ENCODE measurements at places on chromosomes 11 and 22.

DNA sequence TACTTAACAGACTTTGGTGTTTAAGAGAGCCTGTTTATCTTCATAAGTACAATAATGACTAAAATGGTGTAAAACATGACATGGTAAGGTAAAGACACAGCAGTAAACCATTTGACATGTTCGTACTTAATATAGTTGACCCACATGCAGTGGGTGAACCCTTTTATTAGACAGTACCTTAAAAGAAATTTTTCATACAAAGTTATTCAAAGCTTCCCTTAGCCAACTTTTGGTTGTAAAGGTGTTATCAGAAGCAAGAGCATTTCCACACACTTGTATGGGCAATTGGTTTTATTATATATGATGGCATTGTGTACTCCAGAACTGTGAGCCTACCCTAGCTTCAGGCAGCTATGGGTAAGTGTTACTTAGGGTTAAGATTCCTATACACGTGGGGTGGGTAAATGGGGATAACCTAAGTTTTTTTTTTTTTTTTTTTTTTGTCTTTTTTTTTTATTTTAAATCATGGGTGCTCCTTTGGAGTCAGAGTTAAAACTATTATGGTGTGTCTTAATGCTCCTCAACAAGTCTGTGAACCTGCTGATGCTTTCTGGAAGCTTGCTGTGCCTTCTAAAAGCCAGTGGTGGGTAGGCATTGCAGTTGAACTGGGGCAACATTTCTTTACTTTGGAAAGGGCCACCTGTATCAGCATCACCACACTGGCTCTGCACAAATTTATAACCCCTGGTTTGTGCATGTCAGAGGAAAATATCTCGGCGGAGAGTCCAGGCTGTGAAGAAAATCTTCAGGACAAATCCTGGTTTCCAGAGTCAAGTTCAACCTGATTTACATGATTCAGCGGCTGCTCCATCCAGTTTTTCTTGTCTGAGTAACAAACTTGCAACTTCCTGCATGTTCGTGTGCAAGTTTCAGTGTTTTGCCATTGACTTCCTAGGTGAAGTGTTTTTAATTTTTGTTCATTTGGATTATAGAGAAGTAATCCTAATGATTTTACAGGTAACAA lies 3.3 kb downstream of the PCF11 start:
- no peak for DNase-seq

- DNase-seq: no peak
These were observed 20.9 kb downstream of the ATXN10 start for GRCh38 chr22:45692549-45692948.

DNA sequence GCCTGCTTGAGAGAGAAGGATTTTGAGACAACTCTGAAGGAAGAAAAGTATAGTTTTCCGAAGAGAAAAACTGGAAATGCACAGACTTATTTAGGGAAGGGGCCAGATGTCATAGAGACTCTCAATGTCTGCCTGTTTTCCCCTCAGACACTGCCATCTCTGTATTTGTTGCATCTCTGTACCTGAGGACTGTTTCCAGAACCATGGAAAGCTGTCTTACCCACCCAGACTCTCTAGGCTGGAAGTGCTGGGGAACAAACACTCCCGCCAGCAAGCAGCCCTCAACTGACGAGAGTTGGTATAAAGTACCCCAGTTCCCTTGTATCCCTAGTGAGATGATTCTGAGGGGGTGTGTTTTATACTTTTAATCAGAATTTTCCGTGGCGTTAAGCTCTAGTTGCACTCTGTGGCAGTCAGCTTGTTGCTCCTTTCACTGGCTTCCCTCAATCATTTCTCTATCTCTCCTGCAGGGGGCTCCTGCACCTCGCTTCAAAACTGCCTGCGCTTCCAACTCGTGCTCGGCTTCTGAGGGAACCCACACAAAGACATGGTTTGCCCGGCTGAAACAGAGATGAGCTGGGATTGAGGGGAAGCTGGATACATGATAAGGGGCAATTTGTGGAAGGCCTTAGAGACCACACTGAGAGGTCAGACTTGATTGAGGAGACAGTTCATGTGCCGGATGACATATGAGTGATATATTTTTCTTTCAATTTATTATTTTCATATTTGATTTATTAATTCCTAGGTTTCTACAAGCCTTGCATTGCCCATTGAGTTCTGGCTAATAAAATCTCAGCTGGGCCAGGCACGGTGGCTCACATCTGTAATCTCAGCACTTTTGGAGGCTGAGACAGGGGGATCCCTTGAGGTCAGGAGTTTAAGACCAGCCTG lies 36.9 kb upstream of the CLPB start:
- peak; percentile 48 for DNase-seq

DNA sequence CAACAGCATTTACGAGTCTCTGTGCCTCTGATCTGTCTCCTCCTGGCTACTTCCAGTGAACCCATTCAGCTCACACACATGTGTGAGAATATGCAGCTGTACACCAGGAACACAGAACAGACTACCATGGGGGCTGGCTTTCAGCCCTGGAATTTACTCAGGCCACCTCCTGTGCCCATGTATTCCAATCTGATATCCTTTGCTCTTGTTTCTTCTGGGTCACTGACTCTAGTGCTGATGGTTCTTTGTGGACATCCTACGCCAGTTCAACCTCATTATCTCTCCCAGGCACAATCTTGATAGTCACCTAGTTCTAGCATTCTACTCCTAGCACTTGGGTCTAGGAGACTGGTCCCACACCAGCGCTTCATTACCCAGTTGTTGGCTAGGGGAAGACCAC lies 23.0 kb upstream of the ZC3H12C start:
- no peak for DNase-seq

- DNase-seq: no peak
These were observed 15.3 kb upstream of the TEF start for GRCh38 chr22:41366323-41367029.

GRCh38 chr22:29231971-29232959 lies 26.6 kb downstream of the EMID1 start:
- no peak for DNase-seq

- DNase-seq: no peak
These were observed 35.6 kb downstream of the LIMK2 start for GRCh38 chr22:31247726-31248125.

DNA sequence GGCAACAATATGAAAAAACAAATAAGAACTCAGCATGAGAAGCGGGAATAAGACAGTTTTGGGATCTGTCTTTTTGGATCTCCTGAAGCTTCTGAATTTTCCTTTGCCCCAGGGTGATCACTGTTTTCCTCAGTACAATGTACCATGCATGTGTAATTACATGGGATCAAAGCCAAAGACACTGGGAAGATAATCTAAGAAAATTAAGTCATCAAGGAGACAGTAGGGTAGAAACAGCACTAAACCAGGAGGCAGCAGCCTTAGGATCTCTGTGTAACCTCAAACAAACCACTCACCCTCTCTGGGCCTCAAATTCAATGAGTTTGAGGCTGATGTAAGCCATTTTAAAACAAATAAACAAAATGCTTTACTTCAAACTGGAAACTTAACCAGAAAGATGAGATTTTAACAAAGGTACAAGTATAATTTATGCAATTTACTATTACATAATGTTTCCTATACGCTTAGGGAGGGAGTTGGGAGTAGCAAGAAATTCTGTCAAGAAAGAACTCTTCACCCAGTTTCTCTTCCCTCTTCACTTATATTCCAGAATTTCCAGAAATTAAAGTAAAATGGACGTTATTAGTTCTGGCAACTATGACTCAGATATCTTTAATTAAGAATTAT lies 77.0 kb downstream of the RAB30 start:
- DNase-seq: no peak

GRCh38 chr22:49768951-49769690 lies 58.6 kb downstream of the BRD1 start:
- DNase-seq: no peak

GRCh38 chr11:128830290-128831173 lies 36.6 kb downstream of the KCNJ1 start:
- DNase-seq: no peak

GRCh38 chr11:12569499-12570425 lies 104.5 kb upstream of the TEAD1 start:
- no peak for DNase-seq

- no peak for DNase-seq
These were observed 8.6 kb upstream of the INCENP start for GRCh38 chr11:62115085-62115694.

GRCh38 chr22:20912494-20912893 lies 4.7 kb upstream of the CRKL start:
- no peak for DNase-seq

DNA sequence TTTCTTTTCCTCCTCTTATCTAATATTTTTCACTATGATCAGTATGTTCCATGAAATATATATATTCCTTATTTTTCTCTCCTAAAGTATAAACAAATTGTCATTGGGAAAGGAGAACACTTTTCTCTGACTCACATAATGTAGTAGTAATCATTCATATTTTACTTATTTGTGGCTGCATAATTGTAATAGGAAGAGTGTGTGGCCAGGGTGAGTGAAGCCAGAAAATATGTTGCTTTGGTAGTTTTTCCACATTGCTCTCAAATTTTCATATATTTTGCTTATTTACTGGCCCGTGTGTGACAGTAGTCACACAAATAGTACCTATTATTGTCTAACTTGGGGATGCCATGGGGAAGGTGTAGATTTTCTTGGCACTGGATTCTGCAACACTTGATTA lies 172.1 kb downstream of the DYNC2H1 start:
- DNase-seq: no peak

GRCh38 chr11:36822829-36823228 lies 224.8 kb upstream of the RAG2 start:
- no peak for DNase-seq

DNA sequence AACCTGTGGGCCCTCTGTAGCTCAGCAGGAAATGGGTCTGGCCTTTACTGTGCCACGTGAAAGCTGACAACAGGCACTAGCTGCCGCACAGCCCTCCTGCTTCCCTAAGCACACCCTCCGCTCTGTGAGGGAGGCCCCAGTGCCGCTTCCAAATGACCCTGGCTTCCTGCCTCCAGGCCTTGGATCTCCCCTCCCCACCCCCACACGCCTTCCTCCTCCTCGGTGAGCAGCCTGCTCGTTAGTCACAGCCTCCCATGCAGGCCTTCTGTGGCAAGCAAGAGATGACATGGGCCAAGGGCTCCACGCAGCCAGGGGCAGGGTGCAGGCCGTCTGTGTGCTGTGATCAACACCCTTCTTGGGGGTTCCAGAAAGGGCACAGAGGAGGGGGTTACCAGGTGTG lies 15.3 kb upstream of the RASL10A start:
- DNase-seq: no peak

- no peak for DNase-seq
These were observed at the start of gene NXPE1 for GRCh38 chr11:114559425-114560310. TSS of gene NXPE1 (minus strand) at chr11:114559881. CDS start at chr11:114551201, 8,680 bp downstream.

DNA sequence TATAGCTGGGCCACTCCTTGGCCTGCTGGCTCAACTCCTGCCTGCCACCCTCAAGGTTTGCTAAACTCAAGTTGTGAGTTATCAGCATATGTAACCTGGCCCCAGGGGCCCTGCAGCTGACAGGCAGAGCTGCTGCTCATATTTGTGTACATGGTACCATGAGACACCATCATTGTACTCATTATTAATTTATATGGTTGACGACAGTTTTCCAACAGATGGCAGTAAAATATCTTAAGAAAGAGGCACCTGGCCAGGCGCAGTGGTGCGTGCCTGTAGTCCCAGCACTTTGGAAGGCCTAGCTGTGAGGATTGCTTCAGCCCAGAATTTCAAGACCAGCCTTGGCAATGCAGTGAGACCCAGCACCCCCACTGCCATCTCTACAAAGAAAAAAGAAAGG lies 11.4 kb upstream of the DENND5A start:
- no peak for DNase-seq

DNA sequence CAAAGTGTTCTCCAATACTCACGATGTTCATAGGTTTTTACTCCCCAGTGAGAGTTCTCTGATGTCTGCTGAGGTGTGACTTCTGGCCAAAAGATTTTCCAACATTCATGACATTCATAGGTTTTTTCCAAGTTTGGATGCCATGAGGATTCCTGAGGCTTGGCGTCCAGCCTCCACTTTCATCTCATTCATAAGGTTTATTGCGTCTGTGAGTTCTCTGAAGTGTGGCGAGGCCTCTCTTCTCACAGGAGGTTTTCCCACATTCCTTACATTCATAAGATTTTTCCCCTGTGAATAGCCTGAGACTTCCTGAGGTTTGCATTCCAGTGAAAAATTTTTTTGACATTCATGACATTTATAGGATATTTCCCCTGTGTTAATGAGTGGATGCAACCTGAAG lies 1014.1 kb downstream of the LRRC4C start:
- no peak for DNase-seq

DNA sequence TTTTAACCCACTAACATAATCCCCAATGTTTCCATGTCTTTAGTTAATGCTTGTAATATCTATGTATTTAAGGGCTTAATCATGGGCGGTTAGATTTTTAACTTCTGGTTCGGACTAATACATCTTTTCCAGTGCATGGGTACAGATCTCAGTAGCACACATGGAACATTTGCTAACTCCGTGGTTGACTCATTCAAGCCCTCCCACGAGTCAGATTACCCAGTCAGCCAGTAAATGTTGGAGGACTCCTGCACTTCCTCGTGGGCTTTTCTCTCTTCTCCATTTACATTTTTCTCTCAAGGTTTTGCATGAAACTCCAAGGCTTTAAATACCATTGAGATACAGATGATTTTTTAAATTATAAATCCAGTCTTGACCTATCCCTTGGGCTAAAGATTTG lies 313.9 kb downstream of the ST3GAL4 start:
- DNase-seq: no peak

DNA sequence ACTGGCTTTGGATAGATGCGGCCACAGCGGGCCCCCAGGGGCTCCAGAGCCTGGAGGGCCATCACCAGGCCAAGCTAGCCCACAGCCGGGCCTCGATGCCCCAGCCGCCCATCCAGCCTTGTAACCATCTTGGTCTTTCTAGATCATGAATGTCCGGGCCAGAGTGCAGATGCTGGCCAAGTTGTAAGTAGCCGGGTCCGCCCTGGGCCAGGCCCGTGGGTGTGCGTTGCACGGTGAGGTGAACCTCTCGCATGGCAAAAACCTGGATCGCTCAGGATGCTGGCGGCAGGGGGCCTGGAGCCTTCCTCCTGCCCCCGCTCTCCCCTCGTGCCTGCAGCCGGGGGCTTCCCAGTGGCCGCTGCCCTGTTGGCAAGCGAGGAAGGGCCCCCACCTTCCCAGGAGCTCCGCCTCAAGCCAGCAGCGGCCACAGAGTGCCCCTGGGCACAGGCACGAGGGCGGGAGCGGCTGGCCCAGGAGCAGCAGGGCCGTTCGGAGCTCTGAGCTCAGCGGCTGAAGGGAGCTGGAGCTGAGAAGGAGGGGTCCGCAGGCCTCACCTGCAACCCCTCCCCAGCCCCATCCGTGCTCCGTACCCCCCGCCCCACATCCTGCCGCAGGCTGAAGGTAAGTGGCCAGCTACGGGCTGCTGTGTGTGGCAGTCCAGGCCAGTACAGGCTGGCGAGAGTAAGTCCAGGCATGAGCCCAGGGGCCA lies 10.9 kb upstream of the MRPL23 start:
- DNase-seq: no peak
